ENCODE measurements at places on chromosomes 7 and 10. TPM values are rescaled to one million over a fixed set of nuclear protein-coding genes. Genes with fewer than 3 reads are reported as not detected.

The MOGAT3 gene
- total RNA-seq: not detected

The MYL10 gene
- total RNA-seq: not detected

The LSM5 gene
- total RNA-seq: 69.4 TPM

DNA sequence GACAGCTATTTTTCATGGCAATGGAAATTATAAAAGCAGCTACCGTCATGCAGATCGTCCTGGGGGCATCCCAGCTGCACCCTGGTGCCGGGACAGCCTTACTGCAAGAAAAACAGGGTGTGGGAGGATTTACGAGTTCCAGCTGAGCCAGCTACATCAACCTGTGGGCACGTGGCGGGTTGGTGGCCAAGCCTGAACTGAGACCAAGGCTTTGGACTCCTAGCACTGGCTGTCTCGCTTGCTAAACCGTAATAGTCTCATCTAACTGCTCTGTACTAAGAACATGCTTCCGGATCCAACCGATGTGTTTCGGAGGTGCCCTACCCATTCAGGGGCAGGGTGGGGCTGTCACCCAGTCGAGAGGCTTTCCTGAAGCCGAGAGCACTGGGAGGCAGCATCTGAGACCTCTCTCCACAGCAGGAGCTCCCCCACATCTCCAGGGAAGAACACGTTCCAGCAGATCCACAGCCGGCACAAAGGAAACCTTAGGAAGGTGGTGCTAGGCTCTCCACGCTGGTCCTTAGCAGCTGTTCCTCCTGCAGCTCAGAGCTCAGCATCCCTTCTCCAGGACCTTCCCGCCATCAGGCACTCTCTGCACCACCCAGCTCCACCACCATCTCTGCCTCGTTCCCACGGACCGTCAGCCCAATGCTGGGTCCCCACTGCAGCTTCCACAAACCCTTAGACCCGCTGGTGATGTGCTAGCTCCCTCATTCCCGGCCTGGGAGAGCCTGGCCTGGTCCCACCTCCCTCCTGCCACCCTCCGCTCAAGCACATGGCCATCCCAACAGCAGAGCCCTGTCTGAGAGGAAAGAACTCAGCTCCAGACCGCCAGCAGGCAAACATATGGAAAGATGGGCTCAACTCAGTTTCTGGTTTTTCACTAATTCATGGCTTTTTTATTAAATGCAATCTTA is 158.5 kb downstream of the PTPRN2 start:
- H3K27ac ChIP-seq: no peak overlapping the region
- H3K4me1 ChIP-seq: no peaks in the 10 kb centered on the region
- H3K36me3 ChIP-seq: no peaks in the 10 kb centered on the region
- DNase-seq: no peak
- H3K27me3 ChIP-seq: no peaks in the 10 kb centered on the region

GRCh38 chr10:113519681-113520115 is 33.2 kb upstream of the HABP2 start:
- no peak for DNase-seq
- H3K27me3 ChIP-seq: no peaks in the 10 kb centered on the region
- no peaks in the 10 kb centered on the region for H3K36me3 ChIP-seq
- H3K4me1 ChIP-seq: no peaks in the 10 kb centered on the region
- H3K27ac ChIP-seq: no peak overlapping the region
